ENCODE measurements at places on chromosomes 2 and 18.

GRCh38 chr2:120856421-120856862 lies 120.8 kb downstream of the GLI2 start:
- DNase-seq, result no peak

DNA sequence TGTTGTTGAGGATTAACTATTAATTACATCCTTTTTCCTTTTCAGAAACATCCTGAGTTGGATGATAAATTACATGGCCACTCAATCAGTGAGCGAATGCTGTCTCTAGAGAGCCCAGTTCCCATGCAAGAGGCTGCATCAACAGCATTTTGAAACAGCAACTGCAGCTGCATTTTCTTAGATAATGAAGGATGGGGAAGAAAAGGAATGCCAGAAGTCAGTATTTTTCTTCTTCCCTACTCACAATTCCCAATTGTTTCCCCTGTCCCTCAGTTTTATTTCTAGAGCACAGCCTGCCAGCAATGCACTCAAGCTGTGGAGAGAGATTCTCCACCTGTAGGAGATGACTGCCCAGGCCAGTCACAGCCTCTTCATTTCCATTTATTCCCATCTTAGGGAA lies 6.9 kb downstream of the SCN7A start:
- DNase-seq, result no peak

DNA sequence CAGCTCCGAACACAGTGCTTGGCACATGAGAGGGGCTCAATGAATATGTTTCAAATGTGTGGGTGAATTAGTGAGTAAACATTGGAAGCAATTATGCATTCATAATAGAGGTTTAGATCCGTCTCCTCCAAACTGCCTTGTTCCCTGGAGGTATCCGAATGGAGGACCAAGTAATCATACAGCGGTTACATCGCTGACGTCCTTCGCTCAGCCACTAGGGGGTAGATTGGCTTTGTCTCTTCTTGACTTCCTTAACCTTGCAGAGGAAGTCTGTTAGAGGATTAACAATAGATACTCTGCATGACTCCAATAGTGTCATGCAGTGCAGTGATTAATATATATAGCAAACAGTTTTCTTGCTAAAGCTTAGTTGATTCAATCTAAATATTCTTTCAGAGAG lies 517.0 kb downstream of the PTPRM start:
- DNase-seq, result no peak

DNA sequence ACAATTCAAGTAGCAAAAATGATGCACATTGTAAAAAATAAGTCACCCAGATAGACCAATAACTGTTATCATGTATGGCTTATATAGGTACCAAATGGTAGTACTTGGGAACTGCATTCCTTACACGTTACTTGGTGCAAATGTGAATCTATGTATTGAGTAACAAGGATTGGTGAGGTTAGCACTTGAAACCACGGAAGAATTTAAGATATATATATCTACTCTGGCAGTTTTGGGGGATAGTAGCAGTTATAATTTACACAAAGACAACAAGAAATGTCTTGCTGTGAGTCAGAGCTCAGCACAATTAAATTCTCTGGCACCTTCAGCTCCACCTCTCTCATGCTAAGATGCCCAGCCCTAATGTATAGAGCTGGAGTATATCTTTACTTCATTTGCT lies 359.4 kb upstream of the RAB12 start:
- no peak for DNase-seq

- DNase-seq, result no peak
Measured at GRCh38 chr2:167862296-167862695, 385.1 kb downstream of the STK39 start.

DNA sequence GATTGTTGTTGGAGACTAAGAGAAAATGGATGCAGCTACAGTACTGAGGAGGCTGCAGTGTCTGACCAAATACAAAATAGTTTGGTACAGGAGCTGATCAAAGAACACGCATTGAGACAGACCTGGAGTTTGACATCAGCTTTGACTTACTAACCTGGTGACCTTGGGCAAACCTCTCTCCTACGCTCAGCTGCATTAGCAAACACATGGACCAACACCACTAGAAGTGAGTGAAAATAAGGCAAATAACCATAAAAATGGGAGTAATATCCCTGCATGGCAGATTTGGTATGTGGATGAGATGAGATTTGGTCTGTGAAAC lies 126.5 kb downstream of the LPIN1 start:
- no peak for DNase-seq

GRCh38 chr2:20225294-20226151 lies 593 bp upstream of the SDC1 start:
- peak; percentile 46 for DNase-seq

DNA sequence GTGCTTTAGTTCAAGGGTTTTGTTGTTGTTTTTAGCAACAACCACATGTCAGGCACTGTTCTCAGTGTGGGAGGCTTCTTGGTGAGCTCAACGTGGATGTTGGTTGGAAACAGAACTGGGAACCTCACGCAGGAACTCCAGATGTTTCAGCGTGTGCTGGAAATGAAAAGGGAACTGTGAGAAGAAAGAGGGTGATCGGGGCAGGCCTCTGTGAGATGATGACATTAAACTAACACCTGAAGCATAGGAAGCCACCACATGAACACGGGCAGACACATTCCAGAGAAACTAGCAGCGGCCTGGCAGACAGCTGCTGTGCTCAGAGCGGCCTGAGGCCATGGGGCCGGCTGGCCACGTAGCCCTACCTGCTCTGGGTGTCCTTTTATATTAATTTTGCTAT lies 66.4 kb downstream of the COA5 start:
- DNase-seq, result no peak

DNA sequence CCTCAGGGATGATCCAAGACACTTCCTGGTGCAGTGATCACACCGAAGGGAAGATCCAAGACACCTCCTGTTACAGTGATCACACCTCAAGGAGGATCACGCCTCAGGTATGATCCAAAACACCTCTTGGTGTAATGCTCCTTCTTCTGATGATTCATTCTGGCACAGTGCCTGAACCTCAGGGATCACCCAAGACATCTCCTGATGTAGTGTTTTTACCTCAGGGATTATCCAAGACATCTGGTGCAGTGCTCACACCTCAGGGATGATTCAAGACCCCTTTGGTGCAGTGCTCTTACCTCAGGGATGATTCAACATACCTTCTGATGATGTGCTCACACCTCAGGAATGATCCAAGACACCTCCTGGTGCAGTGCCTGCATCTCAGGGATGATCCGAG lies 124.4 kb downstream of the ASB1 start:
- DNase-seq, result no peak

- no peak for DNase-seq
Measured at GRCh38 chr2:144648837-144649465, 129.0 kb upstream of the ZEB2 start.

DNA sequence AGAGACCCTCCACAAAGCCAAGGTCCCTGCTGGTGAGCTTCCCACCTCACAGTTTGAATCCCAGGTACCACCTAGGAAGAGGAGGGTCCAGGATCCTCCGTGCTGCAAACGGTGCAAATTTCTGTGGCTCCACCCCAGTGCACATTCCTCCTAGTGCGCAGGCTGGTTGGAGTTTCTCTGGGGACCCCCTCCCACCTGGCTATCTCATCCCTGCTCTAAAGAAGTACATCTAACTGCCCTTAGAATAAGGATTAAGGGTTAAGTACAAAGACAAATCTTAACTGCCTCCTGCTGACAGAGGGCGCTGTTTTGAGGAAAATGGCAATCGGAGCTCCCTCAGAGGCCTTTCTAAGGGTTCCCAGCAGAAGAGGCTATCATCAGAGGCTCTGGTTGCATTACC lies 109.6 kb upstream of the FSIP2 start:
- DNase-seq, result peak; percentile 2

DNA sequence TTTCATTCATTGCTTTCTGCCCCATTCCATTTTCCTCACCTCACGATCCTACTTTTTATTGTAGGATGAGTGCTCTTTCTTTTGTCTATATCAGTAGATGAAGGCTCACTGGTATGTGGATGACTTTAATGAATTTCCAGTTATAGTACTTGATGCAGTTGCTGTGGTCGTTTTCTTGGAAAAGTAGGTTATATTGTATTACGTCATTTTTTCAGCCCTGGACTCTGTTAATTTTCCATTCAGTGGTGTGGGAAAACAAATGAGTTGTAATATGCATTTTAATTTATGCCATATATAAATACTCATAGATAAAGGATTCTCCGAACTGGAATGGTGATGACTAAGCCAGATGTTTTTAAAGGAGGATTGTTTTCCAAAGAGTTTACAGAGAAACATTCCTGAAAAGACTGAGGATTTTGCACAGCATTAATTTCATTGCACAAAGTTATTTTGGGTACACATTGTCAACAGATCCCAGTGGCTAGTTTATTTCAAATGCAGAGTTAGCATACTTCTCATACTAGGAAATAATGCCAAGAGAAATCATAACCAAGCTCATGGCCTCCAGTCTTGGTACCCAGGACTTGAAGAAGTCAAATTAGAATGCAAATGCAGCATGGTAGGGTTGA lies 189.7 kb downstream of the PAX3 start:
- DNase-seq, result no peak

- no peak for DNase-seq
Measured at GRCh38 chr2:152343426-152343825, 8.5 kb downstream of the FMNL2 start.

GRCh38 chr18:25234740-25235345 lies 117.1 kb downstream of the ZNF521 start:
- DNase-seq, result no peak

- no peak for DNase-seq
Measured at GRCh38 chr2:239021651-239022436, 174.0 kb downstream of the TWIST2 start.

GRCh38 chr2:102726128-102727087 lies 35.4 kb upstream of the TMEM182 start:
- no peak for DNase-seq

DNA sequence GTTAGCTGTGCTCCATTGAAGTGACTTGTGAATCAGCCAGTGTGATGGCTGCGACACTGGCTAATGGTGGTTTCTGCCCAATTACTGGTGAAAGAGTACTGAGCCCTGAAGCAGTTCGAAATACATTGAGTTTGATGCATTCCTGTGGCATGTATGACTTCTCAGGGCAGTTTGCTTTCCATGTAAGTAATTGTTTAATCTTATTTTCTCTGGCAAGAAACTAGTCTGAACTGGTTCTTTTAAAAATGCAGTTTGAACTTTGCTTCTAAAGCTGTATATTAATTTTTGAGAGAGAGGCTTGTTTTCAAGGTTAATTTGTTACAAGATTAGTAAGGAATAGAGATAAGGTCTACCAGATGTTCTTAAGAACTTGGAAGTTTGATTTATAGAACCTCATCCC lies 46.7 kb downstream of the GLS start:
- no peak for DNase-seq

GRCh38 chr2:120338015-120338414 lies 7.9 kb upstream of the INHBB start:
- DNase-seq, result no peak

DNA sequence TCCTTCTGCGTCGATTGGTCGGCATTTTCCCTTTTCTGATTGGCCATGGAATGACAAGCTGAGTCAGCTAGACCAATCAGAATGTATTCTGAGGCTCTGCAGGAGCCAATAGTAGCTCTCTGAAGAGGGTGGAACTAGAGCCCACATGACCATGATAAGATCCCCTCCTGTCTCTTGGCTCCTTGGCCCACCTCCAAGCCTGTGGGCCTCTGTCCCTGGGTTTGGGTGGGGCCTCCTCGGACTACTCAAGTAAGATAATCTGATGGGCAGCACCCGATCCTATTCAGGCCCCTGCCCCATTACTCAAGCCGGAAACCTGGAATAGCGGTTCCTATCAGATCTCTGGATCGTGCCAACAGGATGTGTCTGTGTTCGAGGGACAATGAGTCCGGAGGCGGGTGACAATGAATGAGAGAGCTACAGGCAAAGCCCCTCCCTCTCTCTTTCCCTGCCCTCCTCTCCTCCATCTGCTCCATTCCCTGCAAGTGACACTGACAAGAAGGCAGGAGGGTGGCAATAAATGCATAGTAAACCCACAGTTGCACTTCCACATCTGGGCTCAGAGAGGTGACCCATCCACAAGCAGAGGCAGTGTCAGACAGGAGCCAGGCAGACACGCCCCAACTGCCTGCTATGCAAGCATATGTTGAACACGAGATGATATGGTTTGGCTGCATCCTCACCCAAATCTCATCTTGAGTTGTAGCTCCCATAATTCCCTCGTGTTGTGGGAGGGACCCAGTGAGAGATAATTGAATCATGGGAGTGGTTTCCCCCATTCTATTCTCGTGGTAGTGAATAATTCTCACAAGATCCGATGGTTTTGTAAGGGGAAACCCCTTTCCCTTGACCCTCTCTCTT lies 114.7 kb downstream of the TNS1 start:
- DNase-seq, result no peak

DNA sequence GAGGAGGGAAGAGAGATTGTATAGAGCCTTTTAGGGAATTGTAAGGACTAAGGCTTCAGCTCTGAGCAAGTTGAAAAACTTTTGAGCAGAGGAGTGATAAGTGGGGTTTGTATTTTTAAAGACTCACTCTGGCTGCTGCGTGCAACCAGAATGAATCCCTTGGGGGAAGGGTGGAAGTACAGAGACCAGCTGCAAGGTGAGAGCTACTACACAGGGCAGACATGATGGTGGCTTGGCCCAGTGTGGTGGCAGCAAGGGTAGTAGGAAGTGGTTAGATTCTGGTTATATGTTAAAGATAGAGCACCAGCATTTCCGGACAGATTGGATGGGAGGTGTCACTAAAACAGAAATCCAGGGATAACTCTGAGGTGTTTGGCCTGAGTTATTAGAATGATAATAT lies 10.1 kb upstream of the SESTD1 start:
- no peak for DNase-seq

DNA sequence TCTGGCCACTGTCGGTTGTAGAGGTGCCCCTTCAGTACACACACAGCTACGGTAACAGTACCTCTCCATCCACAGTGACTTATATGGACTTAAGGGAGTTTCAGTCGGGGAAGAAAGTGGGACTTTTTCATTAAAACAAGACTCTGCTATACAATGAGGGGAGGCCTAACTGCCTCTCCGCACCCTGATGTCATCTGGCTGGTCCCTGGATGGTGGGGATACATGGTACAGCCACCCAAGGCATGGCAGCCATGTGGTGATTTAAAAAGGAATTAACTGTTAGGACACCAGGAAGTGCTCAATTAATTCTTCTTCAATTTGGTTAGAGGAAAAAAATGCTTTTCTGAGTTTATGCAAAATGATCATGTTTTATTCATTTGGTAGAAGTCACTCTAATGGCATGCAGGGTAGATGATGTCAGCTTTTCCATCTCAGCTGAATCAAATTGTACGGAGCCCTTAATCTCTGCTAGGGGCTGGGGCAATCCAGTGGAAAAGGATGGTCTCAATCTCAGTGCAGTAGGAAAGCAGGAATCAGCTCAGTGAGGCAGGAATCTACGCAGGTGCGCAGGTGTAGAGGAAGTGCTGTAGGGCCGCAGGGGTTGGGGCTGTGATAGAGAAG lies 243.9 kb downstream of the PRKCE start:
- no peak for DNase-seq

DNA sequence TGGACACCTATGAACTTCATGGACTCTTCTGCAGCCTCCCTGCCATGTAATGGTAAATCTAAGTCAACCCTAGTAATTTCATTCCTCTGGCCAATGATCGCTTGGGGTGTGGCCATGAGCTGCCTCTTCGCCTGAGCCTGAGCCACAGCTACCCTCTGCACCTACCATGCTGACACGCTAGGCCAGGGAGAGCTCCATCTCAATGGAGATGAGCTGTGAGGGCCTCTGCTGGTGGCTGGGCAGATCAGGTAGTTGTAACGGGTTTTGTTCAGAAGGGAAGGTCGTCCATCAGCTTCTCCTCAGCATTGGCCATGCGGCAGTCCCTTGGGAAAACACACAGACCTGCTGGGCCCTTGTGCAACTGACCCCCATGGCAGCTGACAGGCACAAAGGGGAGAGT lies 24.4 kb downstream of the MPHOSPH10 start:
- DNase-seq, result peak; percentile 25
